ENCODE measurements at places on chromosomes 3 and 15.

DNA sequence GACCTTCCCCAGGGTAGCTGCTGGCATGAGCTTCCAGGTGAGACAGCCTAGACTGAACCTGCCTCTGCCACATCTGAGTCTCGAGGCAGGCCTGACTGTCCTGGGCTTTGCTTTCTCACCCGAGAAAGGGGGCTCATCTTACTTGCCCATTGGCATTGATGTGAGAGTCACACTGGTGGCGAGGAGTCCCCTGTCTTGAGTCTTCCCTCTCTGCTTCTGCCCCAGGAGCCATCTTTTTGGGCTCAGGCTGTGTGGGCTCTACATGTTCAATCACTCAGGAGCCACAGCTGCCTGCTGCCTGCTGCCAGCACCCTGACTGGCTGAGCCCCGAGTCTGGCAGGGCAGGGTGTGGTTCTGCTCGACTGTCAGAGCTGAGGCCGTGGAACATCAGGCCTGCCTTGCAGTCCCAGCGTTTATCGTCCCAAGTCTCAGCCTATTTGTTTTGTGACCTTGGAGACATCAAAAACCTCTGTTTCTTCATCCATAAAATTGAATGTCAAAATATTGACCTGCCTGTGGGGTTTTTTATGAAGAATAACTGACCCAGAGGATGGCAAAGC is 132.5 kb downstream of the DNAJB8 start:
- no peak for DNase-seq

- no peak for DNase-seq
Measured at GRCh38 chr15:73017987-73018386, 34.3 kb upstream of the NEO1 start.

- no peak for DNase-seq
Measured at GRCh38 chr3:129749692-129750091, 143.2 kb upstream of the PLXND1 start.

GRCh38 chr3:100265016-100265415 is 4.2 kb downstream of the TBC1D23 start:
- no peak for DNase-seq

- DNase-seq = no peak
Measured at GRCh38 chr3:187612656-187613055, 57.5 kb downstream of the SST start.

GRCh38 chr15:60941448-60941847 is 287.7 kb downstream of the RORA start:
- DNase-seq = peak; percentile 11

- DNase-seq = no peak
Measured at GRCh38 chr15:49737127-49737526, 116.3 kb downstream of the DTWD1 start.

GRCh38 chr3:179036226-179036625 is 35.4 kb downstream of the ZMAT3 start:
- DNase-seq = peak; percentile 37

DNA sequence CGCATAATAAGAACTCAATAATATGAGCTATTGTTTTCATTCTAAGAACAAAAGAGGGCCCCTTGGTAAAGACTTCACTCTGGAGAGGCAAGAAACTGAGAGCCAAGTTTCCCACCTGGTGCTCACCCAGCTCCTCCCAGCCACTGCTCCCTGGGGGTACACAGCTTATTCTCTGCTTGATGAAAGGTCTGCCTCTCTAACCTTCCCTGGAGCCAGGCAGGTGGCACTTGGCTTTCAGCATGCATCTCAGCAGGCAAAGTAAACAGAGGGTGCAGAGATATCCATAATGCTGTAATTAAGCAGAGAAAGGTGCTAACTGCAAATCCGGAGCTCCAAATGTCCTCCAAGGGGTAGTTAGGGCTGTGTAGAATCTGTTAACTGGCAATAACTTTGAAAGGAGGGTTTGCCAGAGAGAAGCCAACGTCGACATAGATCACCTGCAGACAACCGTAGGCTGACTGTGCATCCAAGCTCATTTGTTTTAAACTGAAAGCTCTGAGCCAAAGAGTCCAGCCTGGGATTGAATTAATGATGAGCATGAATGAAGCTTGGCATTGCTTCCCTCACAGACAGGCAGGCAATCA is 159.6 kb upstream of the PROK2 start:
- no peak for DNase-seq

GRCh38 chr3:12752809-12753208 is 6.2 kb downstream of the TMEM40 start:
- DNase-seq = no peak

GRCh38 chr3:60743631-60744164 is 507.6 kb downstream of the FHIT start:
- no peak for DNase-seq

DNA sequence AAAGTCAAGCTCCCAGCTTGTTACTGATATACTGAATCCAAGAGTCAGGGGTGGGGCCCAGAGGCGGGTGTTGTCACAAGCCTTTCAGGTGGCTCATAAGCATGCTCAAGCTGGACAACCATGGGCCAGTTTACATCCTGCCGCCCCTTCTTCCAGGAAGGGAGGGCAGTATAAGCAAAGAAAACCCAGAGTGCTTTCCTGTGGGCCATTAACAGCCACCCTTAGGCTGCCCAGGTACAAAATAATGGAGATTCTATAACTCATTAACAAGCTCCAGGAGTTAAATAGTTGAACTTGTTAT is 183.2 kb downstream of the NTRK3 start:
- DNase-seq = no peak

DNA sequence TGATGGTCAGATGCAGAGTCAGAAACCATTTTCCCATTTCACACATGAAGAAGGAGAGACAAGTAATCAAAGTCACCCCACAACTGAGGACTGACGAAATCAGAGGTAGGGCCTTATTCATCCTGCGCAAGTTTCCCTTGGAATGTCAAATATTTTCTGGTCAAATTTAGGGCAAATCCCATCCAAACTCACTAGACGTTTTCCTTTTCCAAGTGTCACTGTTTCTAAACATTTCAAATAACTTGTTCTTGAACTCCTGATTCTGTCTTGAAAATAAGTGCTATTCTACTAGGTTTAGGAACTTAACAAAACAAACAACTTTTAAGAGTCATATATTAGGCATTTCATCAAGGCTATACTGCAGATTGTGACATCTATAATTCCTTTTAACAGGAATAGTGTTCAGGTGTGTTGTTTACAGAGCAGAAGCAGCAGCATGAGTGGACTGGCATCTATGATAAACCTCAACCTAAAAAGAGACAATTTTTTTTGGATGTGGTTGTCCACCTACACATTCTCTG is 40.7 kb downstream of the SUMF1 start:
- peak; percentile 29 for DNase-seq

- no peak for DNase-seq
Measured at GRCh38 chr3:147404800-147405230, 1.5 kb downstream of the ZIC4 start.

GRCh38 chr3:89171687-89172545 is 64.5 kb downstream of the EPHA3 start:
- DNase-seq = no peak

GRCh38 chr3:99939876-99940275 is 122.2 kb downstream of the CMSS1 start:
- DNase-seq = no peak

GRCh38 chr3:14413381-14414071 is 11.1 kb downstream of the SLC6A6 start:
- DNase-seq = peak; percentile 45

DNA sequence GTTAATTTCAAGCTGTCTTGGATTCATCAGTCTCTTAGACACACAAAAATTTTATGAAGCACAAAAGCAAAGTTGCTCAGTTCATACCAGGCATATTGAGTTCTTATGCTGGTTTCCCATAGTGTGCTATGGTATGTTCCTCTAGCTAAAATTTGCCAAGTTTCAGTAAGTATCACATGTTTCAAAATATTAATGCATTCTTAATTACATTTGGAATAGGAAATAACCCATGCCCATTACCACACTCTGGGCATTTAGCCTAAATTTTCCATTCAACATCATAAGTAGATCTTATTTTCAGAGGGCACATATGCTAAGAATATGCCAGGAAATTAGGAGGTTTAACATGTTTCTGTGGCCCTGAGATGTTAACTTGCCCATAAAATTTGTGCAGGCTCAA is 289.9 kb downstream of the SHOX2 start:
- DNase-seq = no peak

DNA sequence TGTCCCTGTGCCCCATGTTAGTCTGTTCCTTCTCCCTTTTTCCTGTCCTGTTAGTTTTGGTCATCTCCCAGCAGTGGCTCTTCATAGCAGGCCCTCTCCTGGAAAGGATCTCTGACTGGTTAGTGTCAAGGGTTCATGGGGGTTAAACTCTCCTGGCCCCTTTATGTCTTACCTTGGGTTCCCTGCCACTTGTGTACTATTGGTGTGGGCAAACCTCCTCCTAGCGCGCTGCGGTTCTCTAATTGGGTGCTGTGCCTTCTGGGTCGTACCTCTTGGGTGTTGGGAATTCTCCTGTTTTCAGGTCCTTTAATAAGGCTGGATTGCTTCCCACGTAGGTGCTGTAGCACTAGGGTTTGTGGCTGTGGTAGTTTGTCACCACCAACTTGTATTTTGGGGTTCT is 18.8 kb downstream of the GMPS start:
- no peak for DNase-seq

GRCh38 chr3:45426161-45426560 is 37.8 kb downstream of the LARS2 start:
- DNase-seq = no peak

DNA sequence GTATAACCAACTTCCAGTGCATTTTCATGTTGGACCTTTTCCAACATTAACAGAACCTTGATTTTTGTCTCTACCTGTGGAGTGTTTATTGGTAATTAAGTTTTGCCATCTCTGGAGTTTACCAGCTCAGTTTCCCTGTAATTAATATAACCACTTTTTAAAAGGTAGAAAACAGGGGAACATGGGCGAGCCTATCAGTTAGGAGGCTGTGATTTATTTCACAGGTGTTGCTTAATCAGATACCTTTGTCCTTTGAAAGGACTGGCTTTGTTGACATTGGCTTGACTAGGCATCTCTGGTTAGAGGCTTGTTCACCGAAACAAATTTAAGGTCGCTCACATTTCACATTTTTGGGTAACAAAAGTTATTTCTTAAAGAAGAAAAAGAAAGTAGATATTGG is 622 bp downstream of the NAALADL2 start:
- no peak for DNase-seq

GRCh38 chr3:46361408-46362283 is 7.7 kb downstream of the CCR2 start:
- DNase-seq = no peak

DNA sequence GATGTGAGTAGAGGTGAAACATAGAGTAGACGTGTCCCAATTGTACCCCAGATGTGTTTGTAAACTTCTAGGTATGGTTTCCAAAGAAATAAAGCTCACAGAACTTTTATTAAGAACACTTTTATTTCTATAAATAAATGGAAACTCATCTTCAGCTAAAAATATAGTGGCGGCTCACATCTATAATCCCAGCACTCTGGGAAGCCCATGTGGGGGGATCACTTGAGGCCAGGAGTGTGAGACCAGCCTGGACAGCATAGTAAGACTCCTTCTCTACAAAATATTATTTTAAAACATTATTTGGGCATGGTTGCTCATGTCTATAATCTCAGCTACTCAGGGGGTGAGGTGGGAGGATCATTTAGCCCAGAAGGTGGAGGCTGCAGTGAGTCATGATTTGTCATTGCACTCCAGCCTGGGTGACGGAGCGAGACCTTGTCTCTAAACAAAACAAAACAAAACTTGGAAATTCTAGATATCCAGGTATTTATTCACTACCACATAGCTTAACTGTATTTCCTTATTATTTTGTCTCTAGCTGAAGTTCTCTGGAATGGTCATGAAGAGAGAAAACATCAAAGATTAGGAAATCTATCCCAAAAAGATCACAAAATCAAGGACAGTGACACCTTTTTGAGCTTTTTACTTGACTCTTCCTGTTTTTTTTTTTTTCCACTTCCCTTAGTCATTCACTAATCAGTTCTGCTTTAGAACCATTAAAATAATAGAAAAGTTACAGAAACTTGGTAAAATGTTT is 258.1 kb downstream of the TIGIT start:
- DNase-seq = peak; percentile 89

DNA sequence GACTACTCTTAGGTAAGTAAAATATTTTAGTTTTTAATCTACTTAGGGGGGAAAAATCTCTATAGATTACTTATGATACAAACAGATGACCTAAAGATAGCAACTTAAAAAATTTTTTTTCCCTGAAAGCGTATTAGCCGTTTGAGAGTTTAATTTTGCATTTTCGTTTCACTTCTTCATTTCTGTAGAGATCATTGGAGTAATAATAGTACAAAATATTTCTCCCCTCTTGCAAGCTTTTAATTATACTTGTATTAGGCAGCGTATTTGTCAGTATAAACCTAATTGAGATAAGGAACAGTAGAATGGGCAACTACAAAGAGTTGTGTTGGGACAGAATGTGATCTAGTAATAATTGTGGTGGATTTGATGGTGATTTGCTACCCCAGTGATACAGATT is 10.3 kb downstream of the SKIL start:
- DNase-seq = no peak

DNA sequence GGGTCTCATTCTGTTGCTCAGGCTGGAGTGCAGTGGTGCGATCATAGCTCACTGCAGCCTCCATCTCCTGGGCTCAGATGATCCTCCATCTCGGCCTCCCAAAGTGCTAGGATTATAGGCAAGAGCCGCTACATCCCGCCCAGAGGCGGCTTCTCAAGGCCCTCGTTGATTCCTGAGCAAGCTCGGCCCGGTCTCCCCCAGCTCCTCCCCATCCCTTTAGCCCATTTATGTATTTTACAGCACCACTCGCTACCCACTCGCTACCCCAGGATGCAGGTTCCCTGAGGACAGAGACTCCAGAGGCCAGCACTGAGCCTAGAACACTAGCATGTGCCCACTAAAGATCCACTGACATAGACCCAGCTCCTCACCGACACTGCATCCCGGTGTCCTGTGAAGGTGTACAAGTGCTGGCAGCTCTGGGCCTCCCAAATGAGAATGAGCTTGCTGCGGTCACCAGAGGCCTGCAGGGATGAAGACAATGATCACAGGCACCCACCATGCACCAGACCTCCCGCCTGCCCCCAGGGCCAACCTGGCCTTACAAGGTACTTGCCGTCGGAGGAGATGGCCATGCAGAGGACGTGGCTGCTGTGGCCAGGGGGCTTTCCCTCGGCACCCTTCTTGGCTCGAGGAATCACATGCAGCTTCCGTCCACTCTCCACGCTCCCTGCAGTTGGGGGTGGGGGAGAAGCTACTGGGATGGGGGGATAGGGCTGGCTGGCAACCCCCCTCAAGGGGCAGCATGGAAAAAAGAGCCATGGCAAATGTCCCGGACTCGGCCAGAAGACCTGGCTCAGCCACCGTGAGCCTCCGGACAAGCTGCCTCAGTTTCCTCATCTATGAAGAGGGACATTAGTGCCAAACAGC is 5.6 kb downstream of the RRP9 start:
- DNase-seq = no peak

DNA sequence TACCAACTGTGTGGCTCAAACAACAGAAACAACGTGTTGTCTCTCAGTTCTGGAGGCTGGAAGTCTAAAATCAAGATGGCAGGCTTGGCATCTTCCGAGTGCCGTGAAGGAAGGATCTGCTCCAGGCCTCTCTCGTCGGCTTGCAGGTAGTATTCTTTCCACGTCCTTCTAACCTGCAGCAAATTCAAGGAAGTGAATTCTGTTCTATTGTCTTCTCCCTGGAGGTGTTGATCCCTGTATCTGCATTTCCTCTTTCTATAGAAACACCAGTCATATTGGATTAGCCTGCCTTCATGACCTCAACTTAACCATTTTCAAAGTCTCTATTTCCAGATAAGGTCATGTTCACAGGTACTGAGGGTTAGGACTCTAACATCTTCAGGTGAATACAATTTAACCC is 512.1 kb downstream of the GABRG3 start:
- DNase-seq = no peak
